ENCODE measurements at places on chromosomes 6 and 20. TPM values are rescaled to one million over a fixed set of nuclear protein-coding genes. Genes with fewer than 3 reads are reported as not detected.

DNA sequence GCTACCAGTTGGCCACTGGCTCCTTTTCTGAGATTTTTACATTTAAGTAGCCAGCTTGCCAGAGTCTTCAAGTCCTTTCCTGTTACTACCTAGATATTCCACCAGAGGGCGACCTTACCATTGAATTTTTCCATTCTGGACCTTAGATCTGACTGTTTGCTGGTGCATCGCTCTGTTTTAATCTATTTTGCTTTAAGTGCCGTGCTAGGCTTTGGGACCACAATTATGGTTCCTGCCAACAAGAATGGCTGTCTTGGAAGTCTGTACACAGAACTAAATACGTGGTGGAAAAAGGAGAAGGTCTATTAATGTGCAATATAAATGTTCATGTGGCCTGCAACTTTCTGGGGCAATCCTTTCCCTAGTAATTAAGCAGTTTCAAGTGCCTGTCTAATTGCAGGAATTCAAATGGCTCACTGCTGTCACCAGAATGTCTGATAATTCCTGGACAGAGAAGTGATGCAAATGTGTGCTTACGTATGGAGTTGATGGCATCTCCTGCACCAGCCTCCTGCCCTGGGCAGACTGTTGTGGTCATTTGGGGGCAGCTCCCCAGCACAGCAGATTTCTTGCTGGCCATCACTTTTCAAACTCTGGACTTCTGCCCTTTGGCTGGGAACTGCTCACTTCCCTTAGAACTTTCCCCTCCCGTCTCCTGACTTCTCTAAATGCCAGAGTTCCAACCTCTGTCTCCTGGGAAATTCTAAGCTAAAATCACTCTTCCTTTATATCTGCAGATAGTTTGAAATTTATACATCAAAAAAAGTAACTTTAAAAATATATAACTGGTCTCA lies 5.6 kb upstream of the HLA-DOA start:
- DNase-seq: peak; percentile 88

Gene SYNGAP1
- 77.6 TPM for total RNA-seq

DNA sequence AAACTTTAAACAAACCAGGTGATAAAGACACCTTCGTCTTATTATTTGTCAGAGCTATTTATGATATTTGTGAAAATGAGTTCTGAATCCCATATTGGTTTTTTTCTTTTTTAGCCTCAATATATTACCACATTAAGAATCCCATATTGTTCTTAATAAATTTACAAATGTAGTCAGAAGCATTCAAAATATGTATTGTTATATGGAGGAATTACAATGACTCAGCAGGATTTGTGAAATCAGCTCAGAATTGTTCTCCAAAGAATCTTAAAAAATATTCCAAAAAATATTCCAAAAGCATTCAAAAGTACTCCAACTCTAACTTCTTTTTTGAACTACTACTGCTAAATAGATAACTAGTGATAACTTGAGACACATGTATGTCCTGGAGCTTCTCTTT lies 6.5 kb upstream of the ZNF343 start:
- DNase-seq: no peak

Gene MOXD1
- total RNA-seq: not detected

DNA sequence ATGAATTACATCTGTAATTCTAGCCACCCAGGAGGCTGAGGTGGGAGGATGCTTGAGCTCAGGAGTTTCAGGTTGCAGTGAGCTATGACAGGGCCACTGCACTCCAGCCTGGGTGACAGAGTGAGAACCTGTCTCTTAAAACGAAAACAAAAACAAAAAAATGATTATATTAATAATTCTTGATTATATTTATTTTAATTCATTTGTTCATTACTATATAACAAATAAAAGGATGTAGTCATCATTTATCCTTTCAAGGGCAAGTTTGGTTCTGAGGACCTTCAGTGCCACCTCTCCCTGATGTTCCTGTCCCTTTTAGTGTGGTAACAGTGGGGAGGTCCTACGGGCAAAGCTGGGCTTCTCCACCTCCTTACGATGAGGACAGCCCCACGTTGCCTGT lies 167.1 kb upstream of the SCGN start:
- DNase-seq: no peak

Gene DSP
- total RNA-seq: 0.46 TPM

GRCh38 chr6:10479939-10480700 lies 41.0 kb upstream of the GCNT2 start:
- DNase-seq: peak; percentile 22

DNA sequence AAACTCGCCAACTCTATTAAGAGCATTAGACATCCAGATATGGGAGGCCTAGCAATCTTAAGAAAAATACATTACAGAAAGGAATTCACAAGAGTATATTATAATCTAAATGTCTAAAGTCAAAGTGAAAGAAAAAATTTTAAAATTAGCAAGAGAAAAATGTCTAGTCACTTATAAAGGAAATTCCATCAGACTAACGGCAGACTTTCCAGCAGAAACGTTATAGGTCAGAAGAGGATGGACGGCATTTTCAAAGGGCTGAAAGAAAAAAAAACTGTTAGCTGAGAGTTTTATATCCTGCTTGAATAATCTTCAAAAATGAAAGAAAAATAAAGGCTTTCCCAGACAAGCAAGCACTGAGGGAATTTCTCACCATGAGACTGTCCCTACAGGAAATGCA lies 269.0 kb downstream of the HDGFL1 start:
- DNase-seq: peak; percentile 14

Gene HLA-DMB
- total RNA-seq: 0.46 TPM

DNA sequence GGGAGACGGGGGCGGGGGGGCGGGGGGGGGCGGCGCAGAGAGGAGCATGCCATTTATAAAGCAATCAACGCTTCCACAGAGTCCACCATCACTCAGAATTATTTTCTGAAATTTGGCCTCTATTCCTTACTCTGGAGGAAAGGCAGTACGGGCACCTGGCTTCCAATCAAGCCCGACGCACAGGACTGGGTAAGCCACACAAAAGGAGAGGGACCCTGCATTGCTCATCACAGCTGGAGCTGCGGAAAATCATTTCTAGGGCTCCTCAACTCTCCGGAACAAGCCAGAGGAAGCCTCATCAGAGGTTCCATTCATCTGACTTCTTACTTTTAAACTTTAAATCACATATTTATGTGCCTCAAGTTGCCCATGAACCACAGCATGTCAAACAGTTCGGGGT lies 55.9 kb downstream of the TTI1 start:
- DNase-seq: peak; percentile 23

GRCh38 chr6:149212206-149212605 lies 105.3 kb upstream of the TAB2 start:
- DNase-seq: no peak

- DNase-seq: no peak
Observed at GRCh38 chr6:39830444-39830843, 38.3 kb downstream of the DAAM2 start.
